ENCODE measurements at places on chromosomes 4 and X. TPM values are rescaled to one million over a fixed set of nuclear protein-coding genes. Genes with fewer than 3 reads are reported as not detected.

GRCh38 chr4:168846414-168846813, 163.6 kb downstream of the CBR4 start:
- no peak for DNase-seq

DNA sequence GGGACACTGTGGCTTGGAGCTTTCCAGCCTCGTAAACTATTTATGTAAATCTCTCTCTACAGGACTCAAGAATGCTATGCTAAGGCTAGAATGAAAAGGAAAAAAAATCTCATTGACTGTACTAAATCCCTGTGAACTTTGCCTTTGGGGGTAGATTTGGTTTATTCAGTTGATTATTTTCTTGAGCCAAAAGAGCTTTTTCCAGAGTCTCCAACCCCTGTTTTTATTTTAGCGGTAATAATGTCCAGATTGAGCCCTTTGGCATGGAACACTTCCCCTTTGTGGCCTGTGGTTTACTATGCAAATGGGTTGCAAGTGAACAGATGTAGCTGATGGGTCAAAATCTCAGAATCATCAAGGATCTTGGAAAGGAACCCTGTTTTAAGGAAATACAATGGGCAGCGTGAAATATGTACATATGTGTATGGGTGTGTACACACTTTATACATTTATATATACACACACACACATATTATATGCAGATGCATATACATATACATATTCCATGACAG, 72.9 kb downstream of the FAM9B start:
- DNase-seq, result no peak

DNA sequence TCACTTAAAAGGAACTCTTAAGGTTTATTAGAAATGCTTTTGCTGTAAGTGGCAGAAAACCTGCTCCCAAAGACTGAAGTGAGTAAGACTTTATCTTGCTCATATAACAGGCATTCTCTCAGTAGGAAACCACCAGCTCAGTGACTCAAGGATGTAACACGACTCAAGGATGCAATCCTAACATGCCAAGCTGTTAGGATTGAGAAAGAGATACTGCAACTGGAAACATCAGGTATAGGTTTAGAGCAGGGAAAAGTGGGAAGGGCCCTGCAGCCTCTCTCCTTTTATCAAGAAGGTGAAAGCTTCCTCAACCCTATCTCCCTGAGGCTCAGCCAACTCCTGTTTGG, 11.9 kb upstream of the SLC9A7 start:
- no peak for DNase-seq

The TIMP1 gene
- total RNA-seq, result 35.1 TPM

The ZFX gene
- 52.3 TPM for total RNA-seq

The UGT8 gene
- total RNA-seq, result 50.9 TPM

The PALLD gene
- total RNA-seq, result 138 TPM

Measured in left colon (tissue), 2 donors.